Muscle of leg (tissue), 16 donors: ENCODE measurements at places on chromosomes 5 and 9. TPM values are rescaled to one million over a fixed set of nuclear protein-coding genes. Genes with fewer than 3 reads are reported as not detected.

The JAKMIP2 gene
- total RNA-seq = 2.0 TPM

The ENG gene
- 9.3 TPM for total RNA-seq

The GLRA1 gene
- not detected for total RNA-seq

The ANKRD31 gene
- total RNA-seq = 0.27 TPM

The DMRT3 gene
- total RNA-seq = 0.09 TPM
